ENCODE measurements at places on chromosomes 5 and 9.

DNA sequence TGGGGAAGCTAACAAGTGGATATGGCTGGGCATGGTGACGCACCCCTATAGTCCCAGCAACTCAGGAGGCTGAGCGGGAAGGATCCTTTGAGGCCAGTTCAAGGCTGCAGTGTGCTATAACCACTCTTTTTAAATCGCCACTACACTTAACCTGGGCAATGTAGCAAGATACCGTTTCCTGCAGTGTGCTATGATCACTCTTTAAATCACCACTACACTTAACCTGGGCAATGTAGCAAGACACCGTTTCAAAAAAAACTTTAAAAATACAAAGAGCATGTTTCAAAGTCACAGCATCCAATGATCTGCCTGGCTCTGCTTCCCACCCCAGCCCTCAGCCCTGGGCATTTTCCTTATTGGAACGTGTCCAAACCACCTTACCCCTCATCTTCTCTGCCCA, 14.5 kb downstream of the GRHPR start:
- no peak for DNase-seq

DNA sequence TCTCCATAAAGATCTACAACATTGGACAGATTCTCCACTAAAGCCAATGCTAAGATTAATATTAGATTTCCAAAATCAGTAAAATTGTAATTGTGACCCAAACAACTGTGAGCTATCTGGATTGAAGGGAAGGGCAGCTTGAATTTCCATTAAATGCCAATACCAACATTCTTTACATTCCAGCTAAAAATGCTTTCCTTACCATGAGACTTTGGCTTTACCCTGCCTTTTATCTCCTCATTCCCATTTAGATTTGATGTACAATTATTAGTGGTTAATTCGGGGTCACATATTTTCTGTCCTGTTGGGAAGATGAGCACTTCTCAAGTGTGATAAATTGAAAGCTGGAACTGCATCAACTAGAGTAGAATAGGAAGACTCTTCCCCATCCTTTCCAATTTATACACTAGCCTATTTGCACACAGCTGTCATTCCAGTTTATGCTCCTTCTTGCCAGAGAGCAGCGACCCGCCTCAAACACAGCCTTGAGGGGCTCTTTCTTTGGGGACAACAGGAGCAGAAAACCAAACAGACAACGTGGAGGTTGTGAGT, 33.1 kb upstream of the MYOT start:
- no peak for DNase-seq

GRCh38 chr5:34028349-34028748, 14.7 kb downstream of the C1QTNF3 start:
- no peak for DNase-seq

GRCh38 chr9:107635101-107635802, 145.7 kb upstream of the KLF4 start:
- DNase-seq, result peak; percentile 38

DNA sequence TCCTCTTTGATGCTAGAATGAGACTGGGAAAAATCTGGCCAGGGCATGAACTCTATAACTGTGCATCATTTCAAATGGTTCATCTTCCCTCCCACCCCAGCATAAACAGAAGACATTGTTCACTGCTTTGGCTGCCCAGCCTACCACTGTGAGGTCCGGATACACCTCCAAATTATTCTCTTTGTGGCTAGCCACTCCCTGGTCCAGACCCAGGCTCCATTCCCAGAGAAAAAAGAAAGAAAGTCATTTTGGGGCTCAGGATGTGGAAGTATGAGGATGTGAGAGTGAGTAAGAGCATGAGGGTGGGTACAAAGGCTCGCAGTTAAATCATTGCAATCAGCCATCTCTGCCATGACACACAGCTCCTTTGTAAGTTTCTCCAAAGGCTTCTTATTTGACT, 559.2 kb downstream of the PSAT1 start:
- DNase-seq, result no peak

All from head of caudate nucleus (tissue), 42 donors.